HCT116 (cell line): ENCODE measurements at places on chromosomes 16 and 17.

- DNase-seq, result no peak
These were observed 89.7 kb upstream of the CDYL2 start for GRCh38 chr16:80894091-80894490.

DNA sequence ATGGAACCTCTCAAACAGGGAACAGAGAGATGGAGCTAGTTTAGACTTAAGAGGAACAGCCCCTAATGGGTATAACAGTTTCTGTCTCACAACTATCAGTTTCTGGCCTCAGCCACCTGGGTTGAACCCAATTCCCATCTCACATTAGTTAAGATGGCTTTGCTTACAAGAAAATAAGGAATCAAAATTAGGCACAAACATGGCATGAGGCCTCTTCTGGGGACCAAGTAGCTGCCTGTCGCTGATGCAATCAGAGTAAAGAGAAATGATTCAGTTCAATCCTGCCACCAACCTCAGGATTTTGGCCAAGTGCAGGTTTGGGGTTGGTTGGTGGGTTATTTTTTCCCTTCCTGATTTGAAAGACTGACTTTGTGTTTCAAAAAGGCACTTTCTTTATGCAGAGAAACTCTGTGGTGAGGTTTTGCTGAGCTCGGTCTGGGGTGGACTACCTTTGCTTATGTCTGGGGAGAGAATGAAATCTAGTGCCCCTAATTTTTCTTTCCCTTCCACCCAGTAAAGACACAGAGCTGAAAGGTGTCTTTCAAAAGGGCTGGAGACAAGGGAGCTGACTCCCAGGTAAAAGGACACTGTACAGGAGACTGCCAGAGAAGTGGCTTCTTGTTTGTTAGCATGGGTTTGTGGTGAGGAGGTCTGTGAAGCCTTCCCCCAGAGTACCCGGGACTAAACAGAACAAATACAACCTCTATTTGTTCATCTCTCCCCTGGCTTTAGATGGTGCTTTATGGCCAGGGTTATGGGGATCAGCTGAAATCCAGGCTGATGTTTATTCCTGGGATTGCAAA lies 44.8 kb upstream of the NFAT5 start:
- no peak for DNase-seq

GRCh38 chr17:82633343-82633742 lies 14.9 kb downstream of the WDR45B start:
- DNase-seq, result no peak

- no peak for DNase-seq
These were observed 27.0 kb upstream of the DHX8 start for GRCh38 chr17:43456661-43457361.

DNA sequence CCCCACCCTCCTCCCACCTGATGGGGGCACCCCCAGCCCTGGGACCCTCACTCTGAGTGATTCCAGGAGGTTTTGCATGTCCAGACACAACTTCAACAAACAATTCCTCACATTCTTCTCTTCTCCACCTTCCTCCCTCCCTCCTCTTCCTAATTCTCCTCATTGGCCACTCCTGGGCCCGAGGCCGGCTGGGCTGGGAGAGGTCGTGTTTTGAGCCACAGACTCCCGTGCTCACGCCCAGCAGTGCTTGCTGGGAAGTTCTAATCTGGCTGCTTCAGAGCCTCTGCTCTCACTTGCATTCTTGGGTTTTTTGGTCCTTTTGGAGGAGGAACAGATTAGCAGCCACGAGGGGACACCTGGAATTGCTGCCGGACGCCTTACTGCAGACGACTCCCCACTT lies 157.0 kb downstream of the NTN1 start:
- no peak for DNase-seq

- DNase-seq, result no peak
These were observed 100.2 kb downstream of the CYLD start for GRCh38 chr16:50842013-50842505.

GRCh38 chr17:15124264-15124595 lies 140.9 kb downstream of the PMP22 start:
- DNase-seq, result no peak

DNA sequence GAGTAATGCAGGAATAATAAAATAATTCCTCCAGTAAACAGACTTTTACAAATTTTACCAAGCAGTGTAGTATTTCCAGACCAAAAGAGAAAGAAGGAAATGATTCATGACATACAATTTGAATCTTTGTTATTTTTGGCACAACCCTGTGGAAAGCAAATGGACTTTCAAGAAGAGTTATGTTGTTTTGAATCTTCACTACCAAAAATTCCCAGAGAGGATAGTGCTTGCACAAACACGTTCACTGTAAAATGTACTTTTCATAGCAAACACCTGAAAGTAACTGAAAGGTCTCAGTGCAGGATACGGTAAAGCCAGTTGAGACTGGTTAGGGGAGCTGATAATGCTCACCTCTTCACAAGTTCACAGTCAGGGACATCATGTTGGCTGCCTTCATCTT lies 107.1 kb downstream of the USP22 start:
- DNase-seq, result no peak

DNA sequence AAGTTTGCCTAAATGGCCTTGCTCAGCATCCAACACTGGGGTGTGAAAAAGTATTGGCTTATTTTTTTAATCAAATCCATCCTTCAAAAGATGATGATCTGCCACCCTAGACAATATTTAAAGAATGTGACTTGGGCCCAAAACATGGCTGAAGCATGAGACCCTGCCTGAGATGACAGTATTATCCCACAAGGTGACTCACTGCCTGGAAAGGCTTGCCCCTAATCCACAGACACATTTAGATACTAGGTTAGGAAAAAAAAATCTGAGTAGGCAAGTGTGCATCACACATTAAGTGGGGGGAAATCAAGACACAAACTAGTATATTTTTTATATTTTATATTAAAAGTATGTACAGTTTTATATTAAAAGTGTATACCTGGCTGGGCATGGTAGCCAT lies 38.4 kb downstream of the TOM1L2 start:
- no peak for DNase-seq

- no peak for DNase-seq
These were observed 43.4 kb downstream of the KCNJ12 start for GRCh38 chr17:21419299-21420239.

DNA sequence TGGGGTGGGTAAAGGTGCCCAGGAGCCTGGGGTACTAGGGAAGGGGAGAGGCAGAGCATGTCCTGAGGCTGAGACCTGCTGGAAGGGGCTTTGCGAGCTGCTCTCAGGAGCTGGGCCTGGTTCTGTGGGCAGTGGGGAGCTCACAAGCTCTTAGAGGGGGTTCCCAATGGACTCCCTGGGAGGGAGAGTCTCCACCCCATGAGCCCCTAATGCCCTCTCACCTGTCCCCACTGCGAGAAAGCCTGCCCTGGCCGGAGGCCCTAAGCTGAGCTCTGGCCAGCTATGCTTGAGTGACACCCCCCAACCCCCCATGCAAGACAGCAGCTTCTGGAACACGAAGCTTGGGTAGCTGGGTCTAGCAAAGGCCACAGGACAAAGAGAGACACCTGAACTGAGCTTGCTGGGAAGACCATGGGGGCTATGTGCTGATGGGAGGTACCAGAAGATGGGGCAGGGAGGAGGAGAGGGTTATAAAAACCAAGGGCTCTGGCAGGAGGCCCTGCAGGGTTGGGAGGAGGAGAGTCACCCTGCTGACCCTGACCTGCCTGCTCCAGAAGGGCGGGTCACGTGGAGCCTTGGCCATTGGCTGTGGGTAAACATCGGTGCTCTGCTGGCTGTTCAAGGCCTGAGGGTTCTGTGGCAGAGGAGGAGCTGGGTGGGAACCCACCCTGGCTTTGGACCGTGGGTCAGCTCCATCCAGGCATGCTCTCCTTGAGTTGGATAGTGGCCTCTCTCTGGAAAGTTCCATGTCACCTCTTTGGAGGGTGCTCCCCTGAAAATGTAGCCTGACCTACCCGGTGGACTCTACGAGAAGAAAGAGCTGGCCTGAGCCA lies 106.7 kb downstream of the RAB11FIP4 start:
- DNase-seq, result no peak

- no peak for DNase-seq
These were observed 256.9 kb upstream of the SALL1 start for GRCh38 chr16:51407921-51408320.

GRCh38 chr17:63150490-63150889 lies 184.5 kb downstream of the TANC2 start:
- DNase-seq, result no peak

- no peak for DNase-seq
These were observed 92.4 kb downstream of the DNAH9 start for GRCh38 chr17:11690681-11691080.

DNA sequence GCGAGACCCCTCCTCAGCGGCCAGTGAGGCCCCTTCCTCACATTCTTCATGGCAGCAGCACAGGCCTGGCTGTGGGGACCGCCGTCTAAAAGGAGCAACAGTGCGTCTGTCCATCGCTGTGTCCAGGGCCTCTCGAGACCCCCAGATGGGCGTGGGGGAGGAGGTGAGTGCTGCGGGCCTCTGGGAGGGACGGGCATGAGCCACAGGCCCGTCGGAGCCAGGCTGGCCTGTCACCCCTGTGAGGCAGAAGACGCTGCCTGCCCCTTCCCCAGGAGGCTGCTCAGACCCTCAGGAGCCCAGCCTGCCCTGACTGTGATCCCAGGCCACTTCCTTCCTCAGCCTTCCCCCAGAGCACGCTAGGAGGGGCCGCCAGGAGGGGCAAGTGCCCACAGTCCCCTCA lies 2.1 kb upstream of the PYCR1 start:
- DNase-seq, result no peak

GRCh38 chr16:84155771-84156170 lies 10.7 kb downstream of the DNAAF1 start:
- no peak for DNase-seq

DNA sequence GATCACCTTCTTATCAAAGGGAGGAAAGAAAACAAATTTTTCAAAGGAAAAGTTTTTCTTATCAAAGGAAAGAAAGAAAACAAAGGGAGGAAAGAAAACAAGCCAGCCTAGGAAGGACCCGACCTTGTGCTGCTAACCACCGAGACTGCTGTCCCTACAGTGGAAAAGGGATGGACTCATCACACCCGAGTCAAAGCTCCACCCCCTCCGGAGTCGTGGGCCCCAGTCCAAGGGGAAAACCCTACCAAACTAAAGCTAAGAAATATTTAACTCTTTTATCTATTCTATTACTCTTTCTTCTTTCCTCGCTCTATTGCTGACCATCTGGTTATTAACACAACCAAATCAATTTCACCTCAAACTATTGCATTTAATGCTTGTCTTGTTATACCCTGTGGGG lies 6.1 kb upstream of the ENDOV start:
- DNase-seq, result no peak

DNA sequence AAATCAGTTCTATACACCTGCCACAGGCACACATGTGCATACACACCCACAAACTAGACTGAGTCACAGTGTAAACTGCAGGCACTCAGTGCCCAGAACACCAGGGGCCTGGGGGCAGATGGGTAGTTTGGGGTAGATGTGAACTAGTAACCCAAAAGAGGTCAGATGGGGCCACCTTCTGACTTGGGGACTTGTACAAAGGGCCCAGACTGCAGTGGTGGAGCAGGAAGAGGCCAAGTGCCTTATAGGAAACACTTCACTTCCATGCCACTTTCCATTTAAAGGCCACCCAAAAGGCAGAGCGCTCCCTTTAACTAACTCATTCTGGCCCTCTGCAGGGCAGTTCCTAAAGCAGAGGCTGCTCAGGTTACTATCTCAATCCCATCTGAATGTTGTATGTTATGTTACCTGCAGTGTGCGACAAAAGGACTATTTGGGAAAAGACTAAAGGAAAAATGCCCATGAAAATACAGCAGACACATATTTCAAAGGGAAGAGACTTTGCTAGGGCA lies 27.8 kb upstream of the ERN1 start:
- DNase-seq, result no peak

DNA sequence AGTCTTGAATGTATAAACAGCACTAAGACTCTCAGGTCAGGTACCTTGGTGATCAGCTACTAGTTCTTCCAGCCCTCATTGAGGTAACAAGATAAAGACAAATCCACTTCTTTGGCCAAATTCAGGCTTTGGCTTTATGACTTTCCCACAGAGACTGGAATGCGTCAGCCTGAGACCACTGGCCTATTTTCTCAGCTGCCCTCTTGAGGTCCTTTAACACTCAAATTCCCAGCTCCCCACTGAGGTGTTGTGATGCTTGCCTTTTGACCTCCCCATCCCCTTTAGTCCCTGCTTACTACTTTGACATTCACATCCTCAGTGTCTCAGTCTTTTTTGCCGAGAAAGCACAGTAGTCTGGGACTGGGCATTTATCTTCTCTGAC lies 10.6 kb downstream of the TNFAIP1 start:
- no peak for DNase-seq

- no peak for DNase-seq
These were observed 346.0 kb downstream of the GRIN2A start for GRCh38 chr16:9836118-9836736.

DNA sequence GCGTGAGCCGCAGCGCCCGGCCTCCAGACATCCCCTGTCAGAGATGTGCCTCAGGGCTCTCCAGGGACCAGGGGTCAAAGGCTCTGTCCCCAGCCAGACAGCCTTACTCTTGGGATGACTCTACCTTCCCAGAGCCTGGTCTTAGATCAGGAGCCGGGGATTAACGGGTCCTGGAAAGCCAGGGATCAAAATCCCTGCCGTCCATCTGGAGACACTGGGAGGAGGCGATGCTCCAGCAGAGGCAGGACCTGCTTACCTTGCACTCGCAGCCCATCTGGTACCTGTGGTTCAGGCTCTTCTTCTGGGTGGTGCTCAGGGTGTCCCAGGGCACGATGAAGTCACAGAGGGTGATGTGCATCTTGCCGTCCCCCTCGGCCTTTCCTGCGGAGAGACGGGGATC lies 16.7 kb upstream of the USP36 start:
- no peak for DNase-seq

GRCh38 chr16:89567656-89568594 lies 7.4 kb downstream of the RPL13 start:
- DNase-seq, result no peak

- DNase-seq, result no peak
These were observed 908.4 kb downstream of the KCNJ18 start for GRCh38 chr17:22600644-22601298.

GRCh38 chr16:340370-341091 lies 12.0 kb downstream of the AXIN1 start:
- no peak for DNase-seq

DNA sequence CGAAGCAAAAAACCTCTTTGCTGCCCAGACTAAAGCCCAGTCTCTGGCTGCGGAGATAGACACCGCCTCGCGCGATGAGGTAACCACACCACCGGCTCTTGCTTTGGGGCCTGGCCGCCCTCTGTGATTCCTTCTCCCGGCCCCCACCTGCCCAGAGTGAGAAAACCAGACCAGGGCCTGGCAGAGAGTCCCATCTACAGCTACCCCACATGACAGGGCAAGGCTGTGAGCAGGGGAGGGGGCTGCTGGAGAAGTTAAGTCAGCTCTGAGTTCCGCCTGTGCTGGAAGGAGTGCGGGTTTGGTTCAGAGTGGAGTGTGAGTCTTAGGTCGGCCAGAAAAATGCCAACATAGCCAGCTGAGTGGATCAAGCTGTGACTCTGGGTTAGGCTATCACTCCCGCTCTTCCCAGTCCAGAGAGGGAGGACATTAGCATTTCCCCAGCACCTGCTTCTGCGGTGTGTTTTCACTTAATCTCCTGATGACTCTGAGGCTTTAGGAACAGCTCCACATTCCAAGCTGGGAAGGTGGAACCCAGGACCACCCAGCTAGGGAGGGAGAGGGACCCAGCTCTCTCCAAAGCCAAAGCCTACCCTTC lies 139.0 kb downstream of the RAB11FIP4 start:
- DNase-seq, result no peak
